ENCODE measurements at places on chromosomes 2 and 18.

DNA sequence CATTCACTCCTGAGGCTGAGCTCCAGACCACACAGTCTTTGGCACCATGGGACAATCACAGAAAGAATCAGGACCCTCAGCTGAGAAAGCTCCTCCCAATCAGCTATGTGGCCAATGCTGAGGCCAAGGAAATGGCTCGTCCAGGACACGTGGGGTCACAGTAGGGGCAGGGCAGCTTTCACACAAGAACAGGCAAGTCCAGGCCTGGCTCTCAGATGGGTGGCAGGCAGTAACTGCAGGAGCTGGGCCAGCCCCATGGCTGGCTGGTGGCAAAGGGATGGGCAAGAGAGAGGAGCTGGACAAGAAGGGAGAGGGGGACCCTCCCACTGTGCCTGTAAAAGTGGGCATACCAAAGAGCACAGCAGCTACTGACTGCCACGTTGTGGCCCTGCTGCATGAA lies 12.2 kb upstream of the EDAR start:
- DNase-seq = no peak

DNA sequence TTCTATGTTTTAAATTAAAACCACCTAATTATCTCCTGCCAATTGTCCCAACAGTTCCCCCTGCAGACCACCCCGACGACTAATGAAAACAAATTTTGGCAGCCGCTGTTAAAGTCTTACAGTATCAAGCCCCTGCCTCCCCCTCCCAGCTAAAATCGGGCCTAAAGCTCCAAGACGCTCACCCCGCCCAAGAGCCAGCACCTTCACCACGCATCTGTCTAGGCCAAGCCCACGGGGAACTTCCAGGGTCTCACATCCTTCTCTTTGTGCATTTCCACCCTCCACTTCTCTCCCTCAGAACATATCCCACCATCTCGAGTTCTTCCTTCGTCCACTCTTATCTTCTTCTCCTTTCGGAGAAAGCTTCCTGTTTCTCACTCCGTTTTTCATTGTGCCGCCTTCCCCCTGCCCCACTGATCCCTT lies 445 bp downstream of the PRPF40A start:
- peak; percentile 51 for DNase-seq

DNA sequence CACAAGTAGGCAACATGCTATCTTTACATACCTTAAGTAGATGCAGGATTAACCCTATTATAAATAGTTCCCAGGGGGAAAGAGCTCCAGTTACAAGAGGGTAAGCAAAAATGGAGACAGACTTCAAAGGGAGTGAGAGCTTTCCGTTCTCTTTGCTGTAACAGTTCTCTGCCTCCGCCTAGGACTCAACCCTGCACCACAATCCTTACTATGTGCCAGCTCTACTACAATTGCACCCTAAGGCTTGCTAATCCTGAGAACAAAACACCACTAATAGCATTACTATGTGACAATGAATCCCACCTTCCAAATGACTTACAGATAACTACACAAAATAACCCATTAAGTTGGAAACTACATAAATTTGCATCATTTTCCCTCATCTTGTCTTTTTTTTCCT lies 7.7 kb downstream of the ZBTB14 start:
- DNase-seq = no peak

DNA sequence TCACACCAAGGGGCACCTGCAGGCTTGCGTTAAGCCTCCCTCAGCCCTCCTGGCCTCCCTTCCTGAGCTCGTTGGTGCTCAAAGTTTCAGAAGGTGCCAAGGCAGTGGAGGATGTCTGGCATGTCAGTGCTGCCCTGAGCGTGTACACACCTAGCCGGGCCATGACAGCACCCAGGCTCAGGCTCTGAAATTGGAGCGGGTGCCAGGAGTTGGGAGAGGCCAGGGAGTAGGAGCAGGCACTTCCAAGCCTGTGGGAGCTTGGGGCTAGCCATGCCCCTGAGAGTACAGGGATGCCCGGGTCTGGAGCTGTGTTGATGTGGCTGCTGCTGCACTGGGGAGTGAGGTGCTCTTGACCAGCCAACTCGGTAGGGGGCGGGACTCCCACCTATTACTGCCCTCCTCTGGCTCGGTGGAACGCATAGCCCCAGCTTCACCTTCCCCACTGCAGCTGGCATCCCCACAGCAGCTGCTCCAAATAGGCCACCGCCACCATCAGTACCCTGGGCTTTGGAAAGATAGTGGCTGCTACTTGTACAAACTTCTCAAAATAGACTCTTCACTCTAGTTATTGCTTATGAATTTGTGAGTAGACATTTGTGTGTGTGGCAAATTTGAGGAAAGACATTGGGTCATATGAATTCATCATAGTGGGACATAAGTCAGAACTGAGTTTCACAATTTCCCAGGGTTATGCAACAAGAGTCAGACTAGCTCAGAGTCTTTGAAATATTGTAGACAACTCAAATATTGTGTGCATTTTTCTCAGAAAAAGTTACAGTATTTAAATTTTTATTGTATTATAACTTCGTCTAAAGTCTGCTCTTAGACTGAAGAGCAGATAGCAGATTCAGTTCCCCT lies 6.8 kb upstream of the PCARE start:
- DNase-seq = no peak

DNA sequence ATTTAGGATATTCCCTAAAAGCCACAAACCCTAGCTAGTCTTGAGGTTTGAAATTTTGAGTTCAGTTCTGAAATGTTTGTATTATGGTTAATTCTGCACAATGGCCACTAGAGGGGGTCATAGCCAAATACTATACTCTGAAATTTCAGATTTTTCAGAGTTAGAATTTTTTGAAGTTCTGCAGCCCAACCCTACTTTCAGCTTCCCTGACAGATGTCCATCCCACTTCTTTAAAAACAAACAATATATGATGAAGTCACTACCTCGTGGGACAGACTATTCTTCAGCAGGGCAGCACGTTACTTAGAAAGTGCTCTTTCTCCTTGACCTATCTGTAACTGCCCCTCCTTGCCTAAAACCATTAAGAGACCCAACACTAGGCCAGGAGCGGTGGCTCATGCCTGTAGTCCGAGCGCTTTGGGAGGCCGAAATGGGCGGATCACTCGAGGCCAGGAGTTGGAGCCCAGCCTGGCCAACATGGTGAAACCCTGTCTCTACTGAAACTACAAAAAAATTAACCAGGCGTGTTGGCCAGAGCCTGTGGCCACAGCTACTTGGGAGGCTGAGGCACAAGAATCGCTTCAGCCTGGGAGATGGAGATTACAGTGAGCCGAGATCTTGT lies 48.2 kb upstream of the PAPOLG start:
- DNase-seq = peak; percentile 41

DNA sequence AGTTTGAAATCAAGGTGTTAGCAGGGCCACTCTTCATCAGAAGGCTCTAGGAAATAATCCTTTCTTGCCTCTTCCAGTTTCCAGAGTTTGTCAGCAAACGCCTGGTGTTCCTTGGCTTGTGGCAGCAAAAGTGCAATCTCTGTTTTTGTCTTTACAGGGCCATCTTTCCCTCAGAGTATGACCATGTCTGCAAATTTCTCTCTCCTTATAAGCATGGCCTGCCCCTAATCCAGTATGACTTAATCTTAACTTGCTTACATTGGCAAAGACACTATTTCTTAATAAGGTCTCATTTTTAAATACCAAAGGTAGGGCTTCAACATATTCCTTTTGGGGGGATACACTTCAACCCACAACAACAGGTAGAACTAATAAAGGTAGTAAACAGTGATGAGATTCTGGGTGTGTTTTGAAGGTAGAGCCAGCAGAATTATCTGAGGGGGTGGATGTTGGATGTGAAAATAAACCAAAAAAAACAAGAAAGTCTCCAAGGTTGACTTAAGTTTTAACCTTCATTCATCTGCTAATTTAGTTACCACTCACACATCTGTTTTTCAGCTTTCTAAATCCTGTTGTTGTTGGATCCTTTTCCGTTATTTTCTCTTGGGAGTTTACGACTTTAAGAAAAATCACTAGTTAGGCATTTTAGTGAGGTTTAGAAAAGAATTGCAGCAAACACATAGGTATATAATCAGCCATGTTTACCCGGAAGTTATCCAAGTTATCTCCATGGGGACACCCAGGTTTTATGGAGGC lies 234.4 kb upstream of the FIGN start:
- no peak for DNase-seq

DNA sequence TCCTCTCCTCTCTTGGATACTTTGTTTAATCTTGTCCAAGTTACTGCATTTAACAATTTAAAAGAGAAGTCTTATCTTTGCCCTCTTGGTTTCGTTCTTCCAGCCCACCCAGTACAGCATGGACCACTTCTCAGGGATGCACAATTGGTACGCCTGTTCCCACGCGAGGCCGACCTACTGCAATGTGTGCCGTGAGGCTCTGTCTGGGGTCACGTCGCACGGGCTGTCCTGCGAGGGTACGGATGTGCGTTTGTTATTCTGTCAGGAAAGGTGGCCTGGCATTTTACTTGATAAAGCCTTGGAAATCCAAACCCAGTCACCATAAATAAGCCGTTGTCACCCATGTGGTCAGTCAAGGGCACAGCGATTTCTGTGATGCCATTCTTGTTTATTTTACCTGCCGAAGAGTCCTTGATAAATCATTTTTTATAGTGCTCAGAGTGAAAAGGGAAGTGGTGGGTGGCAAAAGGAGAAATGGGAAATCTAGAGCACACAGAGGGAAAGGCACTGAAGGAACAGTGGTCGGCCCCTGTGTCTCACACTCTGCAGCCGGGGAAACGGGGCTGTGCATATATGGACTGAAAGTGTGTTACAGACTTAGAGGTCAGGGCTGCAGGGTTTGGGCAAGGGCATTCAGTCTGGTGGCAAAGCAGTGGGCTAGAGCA lies 80.5 kb downstream of the DGKD start:
- no peak for DNase-seq

- DNase-seq = no peak
Observed at GRCh38 chr2:65158557-65158956, 28.7 kb upstream of the RAB1A start.

GRCh38 chr18:39591649-39592048 lies 2026.1 kb upstream of the CELF4 start:
- DNase-seq = no peak

GRCh38 chr2:201347138-201347537 lies 10.0 kb downstream of the FLACC1 start:
- DNase-seq = no peak

GRCh38 chr2:181307203-181307991 lies 149.8 kb upstream of the ITGA4 start:
- peak; percentile 37 for DNase-seq

DNA sequence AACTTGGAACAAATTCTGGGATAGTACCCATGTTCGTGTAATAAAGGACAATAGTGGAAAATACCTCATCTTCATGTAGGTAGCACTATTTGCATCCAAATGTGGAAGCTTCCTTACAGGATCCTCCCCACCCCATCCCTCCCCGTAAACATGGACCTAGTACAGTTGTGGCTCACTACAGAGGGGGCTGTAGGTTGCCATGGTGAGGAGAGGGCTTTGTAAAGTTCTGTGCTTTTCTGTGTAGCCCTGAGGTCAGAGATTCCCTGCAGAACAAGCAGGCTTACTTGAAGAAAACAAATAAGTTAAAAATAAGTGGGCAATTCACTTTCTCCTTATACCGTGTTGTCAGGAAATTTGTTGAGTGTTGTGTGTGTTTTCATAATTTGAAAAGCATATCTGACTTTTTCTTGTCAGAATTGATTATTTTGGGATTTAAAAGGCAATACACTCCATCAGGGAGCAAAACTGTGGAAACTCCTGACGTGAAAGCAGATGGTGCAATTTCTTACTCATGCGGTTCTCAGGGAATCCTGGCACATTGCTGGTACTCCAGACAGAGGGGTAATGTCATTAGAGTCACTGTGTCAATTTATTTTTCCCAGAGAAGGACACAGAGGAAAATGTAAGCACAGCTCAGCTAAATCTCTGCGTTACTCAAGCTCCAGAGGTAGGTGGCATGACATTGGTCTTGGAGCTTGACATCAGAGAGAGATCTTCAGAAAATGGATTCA lies 174.2 kb upstream of the LHCGR start:
- no peak for DNase-seq

- DNase-seq = no peak
Observed at GRCh38 chr2:51368250-51368649, 336.3 kb upstream of the NRXN1 start.

DNA sequence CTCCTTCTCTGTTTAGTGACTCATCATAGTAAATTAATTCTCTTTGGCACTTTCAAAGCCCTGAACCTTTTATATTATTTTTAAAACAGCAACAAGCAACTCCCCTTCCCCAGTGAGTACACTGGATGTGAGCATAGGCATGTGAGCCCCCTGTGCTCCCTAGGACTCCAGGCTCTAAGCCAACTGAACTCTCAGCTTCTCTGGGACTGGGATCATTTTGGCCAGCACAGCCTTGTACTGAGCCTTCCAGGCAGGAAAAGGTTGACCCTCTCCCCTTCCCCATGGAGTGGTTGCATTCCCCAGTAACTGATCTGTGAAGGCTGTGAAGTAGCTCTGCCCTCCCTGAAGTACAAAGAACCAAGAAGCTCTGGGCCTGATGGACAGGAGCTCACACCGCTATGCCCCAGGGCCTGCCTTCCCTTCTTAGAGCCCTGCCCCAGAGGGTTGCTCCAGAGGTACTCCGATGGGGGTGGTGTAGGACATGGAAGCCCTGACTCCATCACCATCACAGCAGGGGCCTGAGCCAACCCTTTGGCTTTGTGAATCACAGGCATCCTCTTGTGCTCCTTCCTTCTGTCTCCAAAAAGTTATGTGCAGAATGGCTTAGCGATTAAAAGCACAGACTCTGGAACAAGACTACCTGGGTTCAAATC lies 57.8 kb downstream of the ADD2 start:
- no peak for DNase-seq

GRCh38 chr18:24414349-24415003 lies 12.0 kb upstream of the IMPACT start:
- DNase-seq = no peak
